ENCODE measurements at places on chromosomes 5 and 9.

GRCh38 chr5:137194300-137194699 is 304.8 kb downstream of the SPOCK1 start:
- no peak for DNase-seq

DNA sequence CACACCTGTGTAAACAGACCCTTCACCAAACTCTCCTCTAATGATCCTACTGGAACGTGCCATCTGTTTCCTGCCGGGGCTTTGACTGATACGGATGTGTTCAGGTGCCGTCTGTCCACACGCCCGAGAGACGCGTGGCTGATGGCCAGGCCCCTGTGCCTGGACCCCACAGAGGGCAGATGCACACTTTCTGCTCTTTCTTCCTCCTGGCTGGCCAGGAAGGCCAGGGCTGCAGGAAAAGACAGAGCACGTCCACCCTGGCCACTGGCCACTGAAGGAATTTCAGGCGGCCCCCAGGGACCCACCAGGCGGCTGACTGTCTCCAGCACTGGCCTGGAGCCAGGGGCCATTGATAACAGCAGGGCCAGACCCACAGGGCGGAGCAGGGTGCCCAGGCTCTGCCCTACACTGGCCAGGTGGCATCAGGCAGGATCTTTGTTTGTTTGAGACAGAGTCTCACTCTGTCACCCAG is 3.6 kb upstream of the ENG start:
- no peak for DNase-seq

GRCh38 chr5:27221410-27221809 is 183.0 kb upstream of the CDH9 start:
- DNase-seq = no peak

DNA sequence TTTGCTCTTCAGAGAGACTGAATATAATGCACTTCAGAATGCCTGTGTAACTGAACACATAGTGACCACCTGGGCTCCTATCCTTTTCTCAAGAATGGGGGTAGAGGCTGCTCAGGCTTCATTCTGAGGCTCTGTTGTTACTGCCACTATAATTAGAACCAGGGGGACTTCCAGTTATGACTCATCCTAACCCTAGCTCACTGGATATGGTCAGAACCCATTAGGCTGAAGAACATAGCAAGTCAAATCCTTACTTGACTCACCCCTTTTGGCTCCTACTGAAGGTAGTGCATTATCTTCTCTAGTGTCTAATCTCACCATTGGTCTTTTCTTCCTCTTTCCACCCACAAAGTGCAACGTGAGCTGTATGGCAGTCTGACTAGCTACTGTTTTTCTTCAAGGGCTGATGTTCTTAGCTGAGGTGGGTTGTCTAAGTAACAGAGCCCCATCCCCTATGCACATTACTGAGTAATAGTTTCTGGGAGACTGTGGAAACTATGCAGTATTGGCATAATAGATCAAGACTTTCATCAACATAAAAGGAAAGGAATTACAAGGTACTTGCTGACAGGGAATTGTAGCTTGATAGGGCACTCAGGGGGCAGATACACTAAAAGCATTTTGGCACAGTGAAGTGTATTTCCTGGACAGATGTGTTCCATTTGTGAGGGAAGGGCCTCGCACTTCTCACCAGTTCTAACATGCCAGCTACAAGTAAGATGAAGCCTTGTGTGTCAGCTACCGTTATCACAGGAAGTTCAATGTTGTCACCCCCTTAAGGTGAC is 431.0 kb upstream of the MEF2C start:
- DNase-seq = no peak

- no peak for DNase-seq
These were observed 163.3 kb upstream of the DAPK1 start for GRCh38 chr9:87334366-87334765.

- no peak for DNase-seq
These were observed 13.1 kb downstream of the IL7R start for GRCh38 chr5:35869685-35870277.

DNA sequence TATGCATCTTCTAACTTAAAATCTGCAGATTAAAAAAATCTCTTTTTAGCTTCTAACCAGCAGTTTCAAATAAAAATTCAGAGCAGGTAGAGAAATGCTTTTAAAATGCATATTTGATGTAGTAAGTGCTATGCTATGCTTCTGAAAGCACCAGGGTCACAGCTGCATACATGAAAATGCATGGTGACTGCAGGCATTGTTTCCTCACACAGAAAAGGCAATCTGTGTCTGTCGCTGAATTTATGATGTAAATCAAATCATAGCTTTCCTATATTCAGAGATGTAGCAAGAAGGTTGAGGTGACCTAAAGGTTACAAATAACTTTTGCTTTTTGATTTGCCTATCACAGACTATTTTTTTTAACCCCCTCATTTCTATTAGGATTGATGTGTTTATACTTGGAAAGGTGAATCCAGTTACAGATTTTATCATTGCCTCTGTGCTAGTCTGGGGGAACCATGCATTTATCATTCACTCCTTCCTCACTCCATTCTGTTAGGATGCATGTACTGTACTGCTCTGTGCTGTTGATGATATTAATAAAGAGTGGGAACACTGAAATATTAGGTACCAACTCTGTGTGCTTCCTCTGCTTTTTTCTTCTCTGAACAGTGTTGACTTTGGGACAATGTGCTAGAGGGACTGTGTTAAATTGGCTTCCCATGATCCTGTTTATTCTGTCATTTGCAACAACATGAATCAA is 65.6 kb downstream of the FOCAD start:
- no peak for DNase-seq

DNA sequence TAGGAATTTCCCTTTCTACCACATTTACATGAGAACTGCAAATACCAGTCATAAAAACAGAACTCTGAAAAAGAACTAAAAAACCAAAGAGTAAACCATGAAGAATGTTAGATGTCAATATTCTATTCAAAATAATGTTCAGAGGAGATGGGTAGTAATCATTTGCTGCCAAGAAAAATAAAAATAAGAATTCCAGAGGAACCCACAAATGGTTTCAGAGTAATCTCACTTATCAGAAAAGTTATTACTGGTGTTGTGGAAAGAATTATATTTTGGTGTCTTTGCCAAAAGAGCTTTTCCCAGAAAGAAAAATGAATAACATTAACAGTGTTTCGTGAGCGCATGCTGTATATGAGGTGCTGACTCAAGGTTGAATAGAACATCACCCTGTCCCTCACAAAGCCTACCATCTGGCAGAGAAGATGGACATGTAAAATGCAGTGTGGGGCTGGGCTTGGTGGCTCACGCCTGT is 35.6 kb downstream of the GPR21 start:
- no peak for DNase-seq

DNA sequence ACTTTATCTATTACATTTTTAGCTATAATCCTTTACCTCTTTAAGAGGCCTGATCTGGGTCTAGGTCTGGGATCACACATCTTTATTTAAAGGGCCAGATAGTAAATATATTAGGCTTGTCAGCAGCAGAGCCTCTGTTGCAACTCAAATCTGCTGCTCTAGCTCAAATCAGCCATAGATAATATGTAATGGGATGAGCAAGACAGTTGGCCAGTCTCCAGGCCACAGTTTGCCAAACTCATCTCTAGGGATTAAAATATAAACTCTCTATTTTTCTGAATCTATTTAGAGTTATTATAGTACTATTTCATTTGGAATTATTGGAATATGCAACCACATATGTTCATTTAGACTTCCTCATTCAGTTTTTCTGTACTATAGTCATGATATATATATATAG is 115.9 kb upstream of the MINAR2 start:
- no peak for DNase-seq

DNA sequence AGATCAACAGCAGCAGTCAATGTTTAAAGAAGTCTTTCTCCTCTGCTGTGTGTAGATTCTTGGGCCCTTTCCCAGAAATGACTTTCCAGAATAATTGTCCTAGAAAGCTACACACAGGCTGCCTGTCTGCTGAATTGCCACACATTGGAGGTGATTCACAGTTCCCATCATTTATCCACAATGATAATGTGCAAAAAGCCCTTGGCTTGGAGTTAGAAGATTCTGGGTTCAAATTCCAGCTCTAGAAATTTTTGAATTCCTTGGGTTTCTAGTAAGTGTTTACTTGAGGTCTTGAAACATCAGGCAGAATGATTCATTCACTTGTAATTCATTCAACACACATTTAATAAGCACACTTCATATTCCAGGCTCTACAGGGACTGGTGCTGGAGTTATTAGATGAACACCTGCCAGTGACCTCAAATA is 28.6 kb upstream of the EPB41L4B start:
- DNase-seq = no peak

DNA sequence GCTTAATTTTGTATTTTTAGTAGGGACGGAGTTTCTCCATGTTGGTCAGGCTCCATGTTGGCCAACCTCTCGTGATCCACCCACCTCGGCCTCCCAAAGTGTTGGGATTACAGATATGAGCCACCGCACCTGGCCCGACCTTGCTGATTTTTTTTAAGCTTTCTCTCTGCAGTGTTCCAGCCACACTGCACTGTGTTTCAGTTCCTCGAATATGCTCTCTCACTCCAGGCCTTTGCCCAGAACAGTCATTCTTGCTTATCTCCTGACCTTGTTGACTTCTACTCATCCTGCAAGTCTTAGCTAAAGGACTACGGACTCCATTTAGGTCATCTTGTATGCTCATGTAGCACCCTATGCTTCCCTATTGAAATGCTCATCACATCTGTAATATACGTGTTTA is 3.3 kb downstream of the SNAPC3 start:
- no peak for DNase-seq

DNA sequence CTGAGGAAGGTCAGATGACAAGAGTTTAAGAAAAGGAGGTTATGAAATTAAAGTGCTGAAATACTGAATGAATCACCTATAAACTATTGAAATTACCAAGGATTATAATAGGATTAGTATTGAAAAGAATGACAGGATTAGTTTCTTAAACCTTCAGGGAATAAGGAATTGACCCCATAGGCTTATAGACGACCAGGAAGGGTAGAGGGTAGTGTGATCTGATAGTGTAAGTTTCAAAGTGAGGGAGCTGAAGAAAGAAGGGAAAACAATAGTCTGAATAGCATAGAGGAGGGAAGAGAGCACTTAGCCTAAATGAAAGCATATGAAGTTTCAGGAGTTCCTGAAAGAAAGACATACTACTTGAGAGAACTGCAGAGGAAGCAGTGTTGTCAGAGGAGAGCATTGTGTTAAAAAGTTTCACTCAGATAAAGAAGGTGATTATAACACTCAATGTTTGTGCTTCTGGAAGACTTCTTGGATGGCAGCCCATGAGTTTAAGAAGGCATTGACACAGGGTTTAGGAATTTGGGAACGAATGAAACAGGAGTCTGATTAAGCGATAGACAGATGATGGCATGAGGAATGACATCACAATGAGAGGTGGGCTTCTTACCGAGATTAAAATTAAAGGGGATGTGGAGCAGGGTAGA is 557.9 kb upstream of the GRAMD2B start:
- no peak for DNase-seq

DNA sequence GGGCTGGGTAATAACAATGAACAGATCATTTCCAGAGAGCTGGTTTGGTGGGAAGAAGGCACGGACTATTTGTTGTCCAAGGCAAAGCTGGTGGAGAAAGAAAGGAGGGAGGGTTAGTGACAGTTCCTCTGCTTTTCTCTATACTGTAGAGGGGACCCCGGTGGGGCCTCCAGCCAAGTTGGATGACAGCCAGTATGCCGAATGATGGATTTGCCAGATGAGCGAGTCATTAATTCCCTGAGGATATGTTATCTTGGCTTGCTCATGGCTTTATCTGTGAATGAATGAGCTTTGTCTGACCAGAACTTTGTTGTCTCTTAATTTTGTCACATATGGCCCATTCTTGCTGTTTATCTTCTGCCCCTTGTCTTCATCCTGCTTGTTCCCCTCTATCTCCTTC is 158.6 kb upstream of the GLRA1 start:
- DNase-seq = no peak

- no peak for DNase-seq
These were observed 34.0 kb downstream of the NDUFAF2 start for GRCh38 chr5:60978968-60979367.

GRCh38 chr9:752681-753200 is 88.8 kb upstream of the DMRT1 start:
- DNase-seq = no peak

GRCh38 chr9:124617477-124618141 is 110.4 kb upstream of the NR5A1 start:
- DNase-seq = peak; percentile 55

DNA sequence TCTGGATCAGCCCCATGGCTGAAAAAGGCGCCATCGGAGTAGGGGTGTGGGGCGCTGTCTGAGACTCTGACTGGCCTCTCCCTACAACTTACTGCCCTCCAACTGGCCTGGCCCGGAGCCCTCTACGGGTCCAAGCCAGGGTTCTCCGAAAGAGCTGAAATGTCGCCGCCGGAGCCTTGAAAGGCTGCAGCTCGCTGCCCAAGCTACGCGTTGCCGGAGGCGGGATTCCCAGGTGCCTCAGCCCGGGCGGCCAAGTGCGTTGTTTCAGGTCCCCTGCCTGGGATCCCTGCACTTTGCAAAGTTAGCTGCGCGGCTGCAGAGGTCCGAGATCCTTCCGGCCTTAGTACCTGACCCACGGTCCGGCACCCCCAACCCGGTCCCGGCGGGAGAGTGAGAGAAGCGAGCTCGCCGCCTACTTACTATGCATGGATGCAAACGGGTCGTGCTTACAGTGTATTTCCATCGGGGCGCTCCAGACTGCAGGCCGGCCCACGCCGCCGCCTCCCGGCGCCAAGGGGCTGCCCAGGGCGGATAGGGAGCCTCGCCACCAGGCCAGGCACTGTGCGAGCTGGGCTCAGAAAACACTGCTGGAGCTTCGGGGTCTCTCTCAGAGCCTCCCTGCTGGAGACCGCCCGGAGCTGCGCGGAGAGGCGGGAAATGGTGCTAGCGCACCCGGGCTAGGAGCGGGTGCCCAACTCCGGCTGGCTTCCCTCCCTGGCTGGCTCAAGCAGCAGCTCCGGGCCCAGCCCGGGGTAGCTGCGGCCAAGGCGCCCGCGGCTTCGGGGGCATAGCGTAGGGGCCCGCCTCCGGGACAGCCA is 7.7 kb downstream of the PAX5 start:
- DNase-seq = no peak

GRCh38 chr9:78294290-78295176 is 2.4 kb upstream of the PSAT1 start:
- no peak for DNase-seq

DNA sequence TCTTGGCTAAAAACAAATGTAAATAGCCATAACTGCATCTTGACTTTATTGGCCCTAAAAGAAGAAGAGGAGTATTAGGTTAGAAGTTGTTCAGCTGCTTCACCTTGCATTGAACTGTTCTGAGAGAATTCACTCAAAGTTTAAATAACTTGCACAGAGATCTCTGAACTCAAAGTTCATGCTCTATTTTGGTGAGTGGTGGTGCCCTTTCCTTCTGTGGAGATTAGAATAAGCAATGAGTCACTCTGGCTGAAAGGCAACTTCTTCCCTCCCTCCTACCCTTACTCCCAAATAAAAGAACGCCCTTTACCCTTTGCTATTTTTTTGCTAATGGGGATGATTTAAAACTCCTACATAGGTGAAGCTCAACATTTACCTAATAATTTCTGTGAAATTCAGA is 48.9 kb downstream of the ERMP1 start:
- no peak for DNase-seq

DNA sequence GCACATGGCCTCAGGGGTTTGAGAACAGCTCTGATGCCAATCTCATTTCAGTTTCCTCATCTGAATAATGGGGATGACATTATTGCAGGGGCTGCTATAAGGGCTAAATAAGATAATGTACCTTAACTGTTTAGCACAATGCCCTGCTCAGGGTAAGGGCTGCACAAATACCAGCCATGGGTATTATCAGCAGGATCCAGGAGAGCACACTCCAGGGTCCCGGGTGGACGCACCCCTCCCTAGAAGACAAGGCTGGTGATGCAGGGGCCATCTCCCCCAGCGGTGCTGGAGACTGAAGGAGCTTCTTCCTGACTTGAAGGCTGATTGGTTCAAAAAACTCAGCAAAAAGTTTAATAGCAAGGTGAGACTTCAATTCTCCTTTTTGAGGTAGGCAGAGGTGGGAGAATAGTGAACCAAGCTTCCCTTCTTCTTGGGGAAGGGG is 2.7 kb upstream of the CXXC5 start:
- DNase-seq = no peak

Data from hypothalamus (tissue), 51 donors.